ENCODE measurements at places on chromosomes 3 and 15.

GRCh38 chr3:8371085-8371551, 130.5 kb upstream of the LMCD1 start:
- DNase-seq: no peak

- DNase-seq: no peak
Observed at GRCh38 chr3:8574040-8574669, 70.4 kb downstream of the SSUH2 start.

DNA sequence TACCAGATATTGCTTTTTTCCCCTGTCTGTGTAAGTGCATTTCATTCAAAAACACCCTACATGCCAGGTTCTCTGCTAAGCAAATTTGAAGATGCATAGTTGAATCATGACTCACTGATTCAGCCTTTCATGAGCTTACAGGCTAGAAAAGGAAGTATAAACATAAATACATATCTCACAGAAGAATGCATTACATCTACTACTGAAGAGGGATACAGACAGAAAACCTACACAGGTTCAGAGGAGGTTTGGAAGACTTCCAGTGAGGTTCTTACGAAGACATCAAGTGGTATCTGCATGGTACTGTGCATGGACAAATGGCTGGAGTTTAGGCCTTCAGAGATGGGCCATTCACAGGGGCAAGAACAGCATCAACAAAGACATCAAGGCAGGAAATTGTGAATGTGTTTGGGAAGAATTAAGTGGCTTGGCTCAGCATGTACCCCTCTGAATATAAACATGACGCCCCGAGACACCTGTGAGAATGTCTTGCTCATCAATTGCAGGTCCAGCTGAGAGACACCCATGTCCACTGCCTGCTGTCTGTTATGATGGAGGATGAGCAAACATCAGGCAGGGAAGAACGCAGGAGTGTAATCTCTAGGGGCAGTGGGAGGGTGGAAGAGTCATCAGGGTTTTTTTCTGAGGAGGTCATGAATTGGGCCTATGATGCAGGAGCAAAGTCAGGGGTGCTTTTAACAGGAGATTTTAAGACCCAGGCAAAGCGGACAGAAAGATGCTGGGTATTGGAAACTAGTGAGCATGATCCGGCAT, 105.1 kb upstream of the GALNT15 start:
- DNase-seq: no peak

GRCh38 chr3:130533247-130533646, 16.3 kb downstream of the COL6A6 start:
- DNase-seq: no peak

DNA sequence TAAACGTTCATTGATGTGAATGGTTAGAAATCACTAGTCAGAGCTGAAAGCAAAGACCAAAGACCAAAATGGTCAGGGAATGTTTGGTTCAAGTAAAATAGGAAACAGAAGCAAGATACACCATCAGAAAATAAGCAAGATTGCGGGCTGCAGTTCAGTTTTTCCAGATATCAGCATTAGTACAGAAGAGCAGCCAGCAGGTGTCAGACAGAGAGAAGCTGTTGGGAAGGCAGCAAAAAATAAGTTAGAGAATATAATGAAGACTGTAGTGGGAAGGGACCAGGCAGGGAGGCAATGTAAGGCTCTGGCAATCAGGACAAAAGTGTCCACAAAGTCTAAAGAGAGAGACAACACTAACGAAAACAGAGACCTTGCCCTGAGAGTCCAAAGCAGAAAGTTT, 639.4 kb upstream of the NAALADL2 start:
- no peak for DNase-seq

DNA sequence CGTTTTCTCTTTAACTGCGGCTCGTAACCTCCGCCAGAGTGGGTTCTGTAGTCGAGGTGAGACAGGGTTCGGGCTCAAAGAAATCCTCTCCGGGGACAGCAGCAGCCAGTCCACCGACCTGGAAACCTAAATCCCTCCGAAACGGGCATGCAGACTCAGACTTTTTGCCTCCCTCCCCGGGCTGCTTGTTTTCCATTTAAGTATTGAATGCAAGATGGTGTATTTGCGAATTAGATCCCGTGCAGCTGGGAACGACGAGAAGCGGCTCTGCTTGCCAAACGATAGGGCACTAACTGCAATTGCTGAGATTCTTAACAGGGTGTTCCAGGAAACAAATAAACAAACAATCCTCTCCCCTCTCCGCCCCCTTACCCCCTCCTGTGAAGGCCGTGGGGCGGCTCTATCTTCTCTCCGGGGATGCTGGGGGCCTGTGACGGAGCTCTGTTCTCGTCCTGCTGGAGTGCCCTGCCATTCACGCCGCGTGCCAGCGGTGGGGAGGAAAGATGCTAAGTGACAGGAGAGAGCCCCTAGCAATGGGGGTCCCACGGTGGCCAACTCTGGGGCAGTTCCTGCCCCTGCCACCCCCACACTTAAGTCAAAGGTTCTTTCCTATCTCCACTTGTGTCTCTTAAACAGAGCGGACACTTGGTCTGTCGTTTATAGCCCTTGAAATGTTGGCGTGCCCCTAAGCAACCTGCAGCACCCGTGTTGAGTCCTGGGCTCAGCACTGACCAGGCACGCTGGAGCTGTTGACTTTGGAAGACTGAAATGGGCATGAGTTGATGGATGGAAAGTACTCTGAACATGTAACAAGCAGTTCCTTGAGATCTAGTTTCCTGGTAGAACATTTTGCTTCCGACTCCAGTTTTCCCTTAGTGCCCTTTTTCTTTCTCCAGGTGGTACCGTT, 1.3 kb upstream of the ETV5 start:
- DNase-seq: no peak

GRCh38 chr3:147649475-147649874, 240.3 kb downstream of the ZIC1 start:
- DNase-seq: no peak

DNA sequence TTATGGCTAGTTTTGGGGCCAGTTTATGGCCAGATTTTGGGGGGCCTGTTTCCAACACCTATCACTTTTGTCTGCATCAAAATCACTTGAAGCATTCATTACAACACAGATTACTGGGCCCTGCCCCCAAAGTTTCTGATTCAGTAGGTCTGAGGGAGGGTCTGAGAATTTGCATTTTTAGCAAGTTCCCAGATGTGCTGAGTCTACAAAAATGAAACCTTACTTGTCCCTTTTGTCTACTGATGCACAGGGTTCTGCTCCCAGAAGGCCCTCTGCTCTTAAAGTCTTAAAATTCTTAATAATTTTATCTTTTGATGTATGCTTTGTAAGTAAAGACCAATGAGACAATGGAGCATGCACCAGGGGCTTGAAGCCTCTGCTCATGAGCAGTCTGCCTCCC, 146.0 kb downstream of the POLQ start:
- no peak for DNase-seq

GRCh38 chr3:66182246-66182645, 38.6 kb upstream of the SLC25A26 start:
- no peak for DNase-seq

DNA sequence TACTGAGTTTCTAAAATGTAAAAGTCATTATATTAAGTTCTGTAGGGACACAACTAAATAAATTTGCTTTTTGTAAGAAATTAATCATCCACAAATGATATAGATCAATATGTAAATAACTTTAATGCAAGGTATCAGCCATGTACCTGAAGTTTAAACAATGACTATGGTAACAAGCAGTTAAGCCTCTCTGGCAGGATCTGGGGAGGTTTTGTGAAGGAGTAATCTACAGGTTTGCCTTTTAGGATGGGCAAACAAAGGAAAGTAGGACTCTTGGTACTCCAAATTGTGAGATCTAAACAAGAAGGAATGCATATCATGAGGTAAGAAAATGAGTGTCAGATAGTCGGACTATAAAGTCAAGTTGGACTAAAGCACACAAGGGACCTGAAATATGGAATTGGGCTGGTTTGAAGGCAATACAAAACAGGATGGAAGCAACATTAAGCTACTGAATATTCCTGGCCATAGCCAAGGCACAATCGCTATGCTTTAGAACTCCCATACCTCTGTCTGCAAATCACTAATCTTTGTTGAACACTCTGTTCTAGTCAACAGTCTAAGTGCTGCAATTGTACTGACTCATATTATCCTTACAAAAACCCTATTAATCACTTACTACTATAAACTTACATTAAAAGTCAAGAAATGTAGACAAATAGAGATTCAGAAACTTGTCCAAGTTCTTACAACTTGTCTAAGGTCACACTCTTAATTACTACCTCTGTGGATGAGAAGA, 412.8 kb downstream of the DIPK2A start:
- DNase-seq: no peak

DNA sequence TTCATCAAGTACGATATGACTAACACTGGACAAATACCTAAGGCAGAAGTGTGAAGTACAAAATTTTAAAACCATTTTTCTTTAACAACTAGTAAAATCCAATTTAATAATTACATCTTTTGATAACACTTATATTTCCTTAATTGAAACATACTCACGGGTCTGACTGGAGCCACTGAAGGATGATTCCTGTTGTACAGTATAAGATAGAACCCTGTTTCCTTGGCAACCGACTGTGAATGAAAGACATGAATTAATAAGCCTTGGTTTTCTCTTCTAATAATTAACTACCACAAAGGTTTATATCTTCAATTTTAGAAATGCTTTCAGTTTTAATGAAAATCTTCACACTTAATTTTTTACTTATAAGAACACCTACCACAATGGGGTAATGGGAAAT, 19.4 kb downstream of the DHX36 start:
- DNase-seq: no peak

DNA sequence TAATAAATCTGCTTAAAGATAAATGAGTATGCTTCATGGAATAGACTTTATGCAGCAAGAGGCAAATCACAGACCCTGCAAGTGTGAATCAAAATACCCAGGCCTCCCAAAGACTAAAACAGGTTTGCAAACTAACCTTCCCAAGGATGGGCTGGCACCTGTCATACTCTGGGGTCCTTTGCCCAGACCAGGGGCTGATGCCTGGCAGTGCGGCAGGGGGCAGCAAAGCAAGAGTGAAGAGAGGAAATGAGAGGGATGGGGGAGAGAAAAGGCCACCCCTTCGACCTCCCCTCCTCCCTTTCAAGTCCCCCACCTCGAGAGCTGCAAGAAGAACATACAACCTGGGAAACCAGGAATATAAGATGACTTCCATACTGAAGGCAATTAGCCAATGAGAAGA, 31.8 kb downstream of the XXYLT1 start:
- DNase-seq: no peak

GRCh38 chr3:19149368-19149767, 1.1 kb downstream of the KCNH8 start:
- no peak for DNase-seq

DNA sequence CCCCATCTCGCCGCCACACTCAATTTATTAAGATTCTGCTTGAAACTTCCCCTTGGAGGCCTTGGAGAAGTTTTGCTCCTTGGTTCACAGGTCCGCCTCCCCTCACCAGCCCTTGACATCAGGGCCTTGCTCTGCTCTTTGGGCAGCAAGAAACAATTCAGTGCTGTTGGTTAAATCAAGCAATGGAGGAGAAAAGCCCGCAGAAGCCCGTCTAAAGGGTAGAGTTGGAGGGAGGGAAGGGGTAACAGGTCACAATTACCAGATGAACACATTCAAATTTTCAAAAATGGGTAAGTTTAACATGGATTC, 429 bp downstream of the PARP9 start:
- no peak for DNase-seq

GRCh38 chr15:46242935-46243334, 608.1 kb downstream of the SQOR start:
- DNase-seq: no peak

DNA sequence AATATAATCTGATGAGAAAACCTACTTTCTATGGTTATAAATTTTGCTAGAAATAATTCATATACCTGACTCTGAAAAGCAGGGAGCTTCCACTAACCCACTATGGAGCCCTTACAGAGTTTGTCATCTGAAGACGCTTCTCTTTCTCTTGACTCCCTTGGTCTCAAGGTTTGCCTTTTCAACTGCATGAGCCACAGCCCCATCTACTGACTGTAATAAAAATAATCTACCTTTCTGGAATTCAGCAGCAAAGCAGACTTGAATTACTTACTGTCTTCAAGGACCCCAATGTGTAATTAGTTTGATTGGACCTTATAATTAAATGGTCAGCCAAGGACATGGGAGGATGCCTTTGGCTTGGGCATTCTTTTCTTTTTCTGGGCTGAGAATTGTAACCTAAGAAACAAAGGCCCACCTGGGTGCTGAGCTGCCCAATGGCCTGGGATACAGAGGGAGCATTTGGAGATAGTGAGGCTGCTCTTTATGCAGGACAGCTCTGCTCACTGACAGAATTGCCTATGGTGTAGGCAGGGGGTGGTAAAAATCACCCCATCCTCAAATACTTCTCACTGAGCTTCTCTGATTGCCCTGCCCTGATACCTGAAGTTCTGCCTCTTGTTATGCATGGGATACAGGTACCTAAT, 178.6 kb upstream of the TRIM42 start:
- no peak for DNase-seq

DNA sequence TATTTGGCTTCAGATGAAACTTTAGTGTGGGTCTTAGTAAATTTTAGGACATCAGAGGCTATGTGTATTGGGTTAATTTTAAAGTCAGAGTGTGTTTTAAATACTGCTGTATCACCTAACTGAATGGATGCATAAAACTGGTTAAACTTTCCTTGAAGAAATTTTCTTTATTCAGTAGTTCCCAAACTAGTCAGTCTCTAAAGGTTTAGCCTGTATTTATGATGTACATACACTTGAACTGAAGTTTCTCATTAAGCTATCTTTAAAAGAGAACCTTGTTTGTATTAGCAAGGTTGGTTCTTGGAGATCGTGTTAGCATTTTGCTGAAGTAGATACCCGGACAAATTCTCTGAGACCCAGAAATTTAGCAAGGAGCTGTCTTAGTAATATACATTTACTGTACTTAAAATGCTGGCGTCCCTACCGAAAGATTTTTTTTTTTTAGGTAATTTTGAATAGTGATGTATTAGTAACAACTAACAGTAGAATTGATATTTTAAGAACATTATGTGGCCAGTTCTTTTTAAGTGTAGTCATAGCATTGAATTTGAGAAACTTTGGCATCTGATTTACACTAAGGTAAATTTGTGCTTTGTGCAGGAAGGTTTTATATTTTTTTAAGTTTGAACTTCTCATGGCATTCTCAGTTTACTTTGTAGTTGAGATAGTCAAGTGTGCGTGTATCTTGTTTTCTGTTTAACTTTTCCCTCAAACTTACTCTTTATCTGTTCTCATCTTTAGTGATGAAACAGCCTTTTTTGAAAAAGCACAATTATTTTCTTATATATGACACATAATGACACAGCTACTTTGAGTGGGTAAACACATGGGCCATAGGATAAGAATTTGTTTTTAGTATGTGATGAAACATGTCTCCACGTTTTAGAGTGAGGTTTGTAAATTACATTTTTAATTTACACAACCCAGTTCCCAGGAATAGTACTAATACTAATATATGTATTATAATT, 2.9 kb downstream of the DIPK2A start:
- DNase-seq: no peak

- peak; percentile 7 for DNase-seq
Observed at GRCh38 chr15:75508840-75509532, 57.5 kb upstream of the SIN3A start.

GRCh38 chr3:30810625-30811024, 83.8 kb downstream of the GADL1 start:
- DNase-seq: no peak

- no peak for DNase-seq
Observed at GRCh38 chr15:64897345-64897985, 14.2 kb upstream of the ANKDD1A start.

- no peak for DNase-seq
Observed at GRCh38 chr3:124592658-124593441, 137.4 kb upstream of the UMPS start.
